Activated CD8-positive, alpha-beta T cell treated with anti-CD3 and anti-CD28 coated beads for 36 hours (primary cell): ENCODE measurements at places on chromosomes 12 and 14. TPM values are rescaled to one million over a fixed set of nuclear protein-coding genes. Genes with fewer than 3 reads are reported as not detected.

- no peak for DNase-seq
These were observed 410.3 kb downstream of the SLC6A15 start for GRCh38 chr12:84502180-84502860.

DNA sequence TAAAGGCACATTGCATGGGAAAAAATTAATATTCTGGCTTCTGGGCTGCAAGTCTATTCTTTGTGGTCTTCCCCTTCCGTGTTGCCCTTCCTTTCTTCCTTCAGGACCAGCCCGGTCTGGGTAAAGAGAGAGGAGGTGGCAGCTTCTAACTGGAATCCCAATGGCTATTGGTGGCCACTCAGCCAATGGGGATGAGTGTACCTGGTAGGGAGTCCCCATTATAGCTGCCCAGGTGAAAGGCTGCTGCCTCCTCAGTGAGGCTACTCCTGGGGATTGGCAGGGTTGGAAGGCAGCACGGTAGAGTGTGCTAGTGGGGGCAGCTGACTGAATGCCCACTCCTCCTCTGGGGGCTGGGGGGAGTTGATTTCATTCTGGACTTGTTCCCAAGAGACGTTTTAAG, 112.6 kb downstream of the RBM19 start:
- no peak for DNase-seq

GRCh38 chr12:10584415-10584814, 29.0 kb downstream of the MAGOHB start:
- DNase-seq: no peak

GRCh38 chr14:54589076-54589475, 22.1 kb downstream of the SAMD4A start:
- DNase-seq: no peak

GRCh38 chr14:71499018-71499417, 433.2 kb upstream of the RGS6 start:
- DNase-seq: no peak

- DNase-seq: peak; percentile 92
These were observed 58.0 kb downstream of the TTC7B start for GRCh38 chr14:90758028-90758889.

GRCh38 chr14:56905282-56905681, 95.0 kb upstream of the OTX2 start:
- no peak for DNase-seq

- DNase-seq: no peak
These were observed 199.3 kb downstream of the ADGRD1 start for GRCh38 chr12:131153016-131153415.

DNA sequence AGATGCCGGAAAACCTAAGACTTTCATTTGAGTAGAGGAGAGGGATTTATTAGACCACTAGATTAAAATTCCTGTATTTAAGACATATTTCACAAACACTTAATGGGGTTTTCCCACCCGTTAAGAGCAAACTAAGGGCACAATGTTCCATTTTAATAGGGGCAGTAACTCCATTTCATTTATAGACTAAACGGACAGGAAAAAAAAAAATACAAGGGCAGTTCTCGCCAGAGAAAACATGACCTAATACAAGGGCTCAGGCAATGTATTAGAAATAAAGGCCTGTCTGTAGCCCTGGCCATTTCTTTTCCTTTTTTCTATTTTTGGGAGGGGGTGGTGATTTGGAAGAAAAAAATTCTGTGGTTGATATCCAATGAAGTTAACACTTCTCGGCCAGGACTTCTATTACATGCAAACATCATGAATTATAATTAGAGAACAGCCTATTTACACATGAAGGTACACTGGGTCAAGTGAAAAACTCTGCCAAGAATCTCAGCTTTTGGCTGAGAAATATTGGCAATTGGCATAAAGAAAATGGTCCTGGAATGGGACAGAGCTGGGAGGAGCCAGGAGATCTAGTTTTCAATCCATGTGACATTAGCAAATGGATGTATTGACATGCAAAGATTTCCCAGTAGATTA, 641.1 kb upstream of the TBX3 start:
- DNase-seq: no peak

Gene SLC2A3
- total RNA-seq: 488 TPM

Gene KRT78
- not detected for total RNA-seq
